ENCODE measurements at places on chromosomes 5 and 9. TPM values are rescaled to one million over a fixed set of nuclear protein-coding genes. Genes with fewer than 3 reads are reported as not detected.

- no peak for DNase-seq
These were observed 39.2 kb upstream of the PCA3 start for GRCh38 chr9:76725011-76725546.

DNA sequence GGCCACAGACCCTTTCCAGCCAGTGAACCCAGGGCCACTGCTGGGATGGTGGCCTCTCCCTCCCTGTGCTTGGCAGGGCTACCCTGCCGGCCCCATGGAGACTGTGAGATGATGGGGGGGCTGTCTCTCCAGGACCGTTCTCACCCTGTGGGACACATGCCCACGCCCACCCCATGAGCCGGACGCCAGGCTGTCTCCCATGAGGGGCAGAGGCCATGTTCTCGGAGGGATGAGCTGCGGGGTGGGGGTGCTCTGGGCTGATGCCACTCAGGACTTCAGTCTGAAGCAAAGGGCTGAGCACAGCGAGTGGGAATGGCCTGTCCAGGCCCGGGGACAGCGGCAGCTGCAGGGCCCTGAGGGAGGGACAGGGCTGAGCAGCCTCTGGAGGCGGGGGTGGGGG, 88.9 kb downstream of the KCNT1 start:
- no peak for DNase-seq

- DNase-seq: no peak
These were observed 250.5 kb downstream of the DENND1A start for GRCh38 chr9:123679330-123679987.

DNA sequence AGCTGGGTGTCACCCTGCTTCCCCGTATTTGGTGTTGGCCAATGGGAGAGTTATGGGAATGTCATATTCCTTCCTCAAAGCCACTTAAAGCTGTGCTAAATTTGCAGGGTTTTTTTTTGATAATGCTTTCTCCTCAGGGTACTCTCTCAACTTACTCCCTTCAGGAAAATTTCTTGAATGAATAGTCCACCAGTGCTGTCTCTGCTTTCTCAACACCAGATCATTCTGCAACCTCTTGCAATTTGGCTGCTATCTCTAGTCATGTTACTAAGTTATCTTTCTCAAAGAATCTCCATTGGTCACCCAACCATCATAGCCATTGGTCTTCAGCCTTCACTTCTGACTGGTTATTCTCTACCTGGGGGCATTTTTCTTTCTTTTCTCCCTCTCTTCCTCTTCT, 13.4 kb upstream of the TNFAIP8 start:
- no peak for DNase-seq

GRCh38 chr5:36948041-36948440, 71.5 kb downstream of the NIPBL start:
- DNase-seq: no peak

ABLIM3 gene
- polyA plus RNA-seq: 14.4 TPM

WASHC1 gene
- polyA plus RNA-seq: 24.5 TPM

DNA sequence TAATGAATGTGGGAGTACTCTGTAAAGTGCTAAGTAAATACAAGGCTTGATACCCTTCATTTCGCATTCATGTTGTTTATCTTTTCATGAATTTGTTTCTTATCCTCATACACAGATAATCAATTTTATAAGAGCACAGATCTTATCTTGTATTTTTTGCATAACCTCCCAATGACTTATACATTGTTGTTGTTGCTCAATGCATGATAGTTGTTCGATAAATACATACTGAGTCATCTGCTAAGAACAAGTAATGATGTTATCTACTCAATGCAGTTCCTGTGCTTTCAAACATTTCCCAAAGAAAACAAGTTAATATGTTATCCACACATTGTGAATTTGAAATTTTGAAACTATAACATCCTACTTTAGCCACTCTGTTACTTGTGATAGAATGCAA, 60.7 kb downstream of the TAF11L14 start:
- DNase-seq: no peak

- DNase-seq: no peak
These were observed 167.3 kb downstream of the MUSK start for GRCh38 chr9:110835859-110836271.

- DNase-seq: no peak
These were observed 60.8 kb downstream of the PDE4D start for GRCh38 chr5:59832577-59833301.

GRCh38 chr5:111255169-111255568, 31.0 kb downstream of the CAMK4 start:
- no peak for DNase-seq

SPINK6 gene
- polyA plus RNA-seq: not detected

DNA sequence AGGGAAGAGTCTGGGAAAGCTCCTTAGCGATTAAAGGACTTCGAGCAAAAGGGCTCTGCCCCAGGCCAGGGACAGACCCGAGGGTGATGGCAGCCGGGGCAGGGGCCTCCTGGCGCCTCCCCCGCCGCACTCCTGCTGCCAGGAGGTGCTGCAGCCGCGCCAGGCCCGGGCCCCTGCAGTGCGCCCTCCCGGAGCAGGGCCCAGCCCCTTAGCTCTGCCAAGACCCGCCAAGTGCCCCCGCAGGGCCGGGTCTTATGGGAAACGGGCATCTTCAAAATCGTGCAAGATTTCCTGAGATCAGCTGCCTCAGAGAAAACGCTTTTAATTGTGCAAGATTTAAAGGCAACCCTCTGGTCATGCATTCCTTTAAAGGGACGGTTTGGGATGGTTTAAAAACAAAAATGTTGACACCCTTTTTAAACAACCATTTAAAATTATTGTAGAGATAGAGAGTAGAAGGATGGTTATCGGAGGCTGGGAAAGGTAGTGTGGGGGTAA, 52.4 kb downstream of the CDC14B start:
- DNase-seq: no peak

- DNase-seq: no peak
These were observed 93.3 kb downstream of the LIFR start for GRCh38 chr5:38462976-38463633.

DNA sequence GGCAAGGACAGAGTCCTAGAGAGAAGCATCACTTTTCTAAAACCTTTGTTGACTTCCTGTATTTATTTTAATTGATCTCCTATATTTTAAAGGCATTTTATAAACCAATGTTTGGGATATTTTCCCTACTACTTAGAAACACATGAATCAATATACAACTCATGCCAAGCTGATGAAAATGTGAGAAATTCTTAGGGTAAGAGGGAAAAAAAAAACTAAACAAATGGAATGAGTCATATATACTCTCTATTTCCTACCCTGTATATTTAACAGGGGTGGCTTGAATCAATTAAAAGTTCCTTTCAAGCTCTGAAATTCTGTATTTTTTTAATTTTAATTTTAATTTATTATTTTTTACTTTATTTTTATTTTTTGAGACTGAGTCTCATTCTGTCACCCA, 19.6 kb downstream of the BAAT start:
- DNase-seq: no peak

- DNase-seq: no peak
These were observed 43.6 kb upstream of the FBXW11 start for GRCh38 chr5:172050080-172050479.

DNA sequence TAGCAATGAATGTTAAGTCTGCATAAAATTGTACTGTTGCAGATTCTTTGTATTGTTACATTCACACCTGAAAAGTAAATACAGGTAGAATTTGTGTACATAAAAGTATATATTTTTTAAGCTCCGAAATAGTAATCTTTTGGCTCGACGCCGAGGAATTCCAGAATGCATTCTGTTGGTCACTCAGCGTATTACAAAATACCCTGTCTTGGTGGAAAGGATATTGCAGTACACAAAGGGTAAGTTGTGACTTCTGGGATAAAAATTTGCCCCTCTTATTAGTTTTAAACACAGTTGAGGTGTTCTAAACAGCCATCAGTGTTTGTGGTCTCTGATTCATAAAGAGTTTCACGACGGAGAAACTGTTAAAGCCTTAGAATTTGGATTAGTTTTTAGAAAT, 257.6 kb downstream of the ARHGEF28 start:
- DNase-seq: no peak

PDE6A gene
- polyA plus RNA-seq: 0.01 TPM

- DNase-seq: no peak
These were observed 287.8 kb upstream of the RASA1 start for GRCh38 chr5:86979811-86980411.

DNA sequence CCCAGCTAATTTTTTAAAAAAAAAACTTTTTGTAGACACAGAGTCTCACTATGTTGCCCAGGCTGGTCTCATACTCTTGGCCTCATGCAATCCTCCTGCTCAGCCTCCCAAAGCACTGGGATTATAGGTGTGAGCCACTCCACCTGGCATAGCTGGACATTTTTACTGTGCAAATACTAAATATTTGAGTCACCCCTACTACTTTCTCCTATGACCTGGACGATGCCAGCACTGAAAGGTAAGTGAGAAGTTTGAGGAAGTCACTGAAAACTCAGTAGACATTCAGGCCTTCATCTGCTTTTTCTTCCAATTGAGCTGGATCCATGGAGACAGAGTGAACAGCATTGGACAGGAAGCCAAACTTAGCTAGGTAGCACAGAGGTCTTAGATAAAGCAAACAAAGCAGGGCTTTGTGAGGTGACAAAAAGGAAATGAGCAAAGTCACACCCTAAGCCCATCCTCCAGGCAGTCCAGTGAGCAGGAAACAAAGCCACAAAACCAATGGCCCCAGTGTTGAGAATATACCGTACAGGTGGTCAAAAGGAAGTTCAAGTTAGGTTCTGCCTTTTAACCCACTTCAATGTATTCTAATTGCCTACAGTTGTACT, 192.6 kb upstream of the RASA1 start:
- DNase-seq: no peak

DNA sequence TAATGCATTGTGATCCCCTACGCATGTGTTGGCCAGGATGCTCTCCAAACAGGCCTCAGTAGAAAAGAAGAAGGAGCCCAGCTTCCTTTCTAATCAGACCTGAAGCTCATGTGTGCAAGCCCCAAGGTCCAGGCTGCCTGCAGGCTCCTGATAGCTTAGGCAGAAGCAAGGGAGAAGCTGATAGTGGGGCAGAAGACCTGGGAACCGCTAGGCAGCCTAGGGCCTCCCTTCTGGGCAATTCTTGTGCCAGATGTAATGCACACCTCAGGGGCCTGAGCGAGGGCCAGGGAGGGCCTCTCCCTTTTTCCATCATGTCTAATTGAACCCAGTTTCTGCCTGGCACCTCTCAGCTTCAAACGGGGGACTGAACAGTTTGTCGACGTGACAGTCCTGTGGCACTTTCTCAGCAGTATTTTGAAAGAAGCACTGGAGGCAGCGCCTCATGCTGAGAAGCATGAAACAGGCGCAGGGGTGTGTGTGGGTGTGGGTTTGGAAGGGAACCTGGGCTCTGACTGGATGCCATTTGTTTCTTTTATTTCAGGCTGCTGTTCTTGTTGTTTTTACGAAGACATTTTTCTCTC, 212.8 kb downstream of the PIK3R1 start:
- no peak for DNase-seq

- no peak for DNase-seq
These were observed 15.1 kb downstream of the CARTPT start for GRCh38 chr5:71734141-71734540.

GRCh38 chr9:101139082-101139481, 110.6 kb downstream of the PLPPR1 start:
- no peak for DNase-seq

- DNase-seq: no peak
These were observed 186.0 kb downstream of the PAX5 start for GRCh38 chr9:36847781-36848673.

SLC45A2 gene
- polyA plus RNA-seq: not detected

DNA sequence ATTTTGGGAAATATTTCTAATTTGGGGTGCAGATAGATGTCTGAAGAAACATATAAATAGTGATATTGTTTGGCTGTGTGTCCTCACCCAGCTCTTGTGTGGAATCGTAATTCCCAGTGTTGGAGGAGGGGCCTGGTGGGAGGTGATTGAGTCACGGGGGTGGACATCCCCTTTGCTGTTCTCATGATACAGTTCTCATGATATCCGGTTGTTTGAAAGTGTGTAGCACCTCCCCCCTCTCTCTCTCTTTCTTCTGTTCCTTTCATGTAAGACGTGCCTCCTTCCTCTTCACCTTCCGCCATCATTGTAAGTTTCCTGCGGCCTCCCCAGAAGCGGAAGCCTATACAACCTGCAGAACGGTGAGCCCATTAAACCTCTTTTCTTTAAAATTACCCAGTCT, 11.4 kb upstream of the ADAMTS16 start:
- DNase-seq: no peak

THBS4 gene
- 2.8 TPM for polyA plus RNA-seq

SH3TC2 gene
- 0.99 TPM for polyA plus RNA-seq

CKMT2 gene
- 8.4 TPM for polyA plus RNA-seq

- DNase-seq: no peak
These were observed 81.5 kb downstream of the GALNT10 start for GRCh38 chr5:154271936-154272514.

DNA sequence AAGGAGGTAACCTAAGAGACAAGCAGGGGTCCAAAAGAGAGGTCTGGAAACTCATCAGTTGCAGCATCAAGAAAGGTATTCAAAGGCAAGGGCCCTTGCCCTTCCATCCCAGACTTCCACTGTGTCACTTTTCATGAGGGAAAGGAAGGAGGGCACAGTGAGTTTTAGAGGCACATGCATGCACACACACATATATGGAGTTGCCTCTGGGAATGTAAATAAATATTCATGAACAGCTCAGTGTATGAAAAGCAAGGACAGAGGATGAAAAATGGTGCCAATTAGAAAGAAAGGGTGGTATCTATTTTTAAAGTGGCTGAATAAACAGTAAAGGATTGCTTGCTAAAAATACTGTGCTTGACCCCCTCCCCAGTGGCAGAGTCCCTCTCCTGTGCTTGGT, 105.3 kb upstream of the LRRTM2 start:
- DNase-seq: no peak

GRCh38 chr9:89000371-89000781, 9.1 kb downstream of the S1PR3 start:
- no peak for DNase-seq

GRCh38 chr5:109563739-109564138, 126.0 kb upstream of the MAN2A1 start:
- DNase-seq: no peak

NELFB gene
- polyA plus RNA-seq: 64.2 TPM

- no peak for DNase-seq
These were observed 117.8 kb downstream of the ZNF354C start for GRCh38 chr5:179177711-179178575.

GRCh38 chr5:97820138-97820537, 637.1 kb upstream of the RIOK2 start:
- no peak for DNase-seq

DMRT3 gene
- polyA plus RNA-seq: 0.09 TPM

- no peak for DNase-seq
These were observed 9.9 kb upstream of the ANGPTL2 start for GRCh38 chr9:127132375-127132774.

GRCh38 chr5:131814990-131815389, 18.2 kb upstream of the FNIP1 start:
- no peak for DNase-seq

CTXN3 gene
- 0.06 TPM for polyA plus RNA-seq

DNA sequence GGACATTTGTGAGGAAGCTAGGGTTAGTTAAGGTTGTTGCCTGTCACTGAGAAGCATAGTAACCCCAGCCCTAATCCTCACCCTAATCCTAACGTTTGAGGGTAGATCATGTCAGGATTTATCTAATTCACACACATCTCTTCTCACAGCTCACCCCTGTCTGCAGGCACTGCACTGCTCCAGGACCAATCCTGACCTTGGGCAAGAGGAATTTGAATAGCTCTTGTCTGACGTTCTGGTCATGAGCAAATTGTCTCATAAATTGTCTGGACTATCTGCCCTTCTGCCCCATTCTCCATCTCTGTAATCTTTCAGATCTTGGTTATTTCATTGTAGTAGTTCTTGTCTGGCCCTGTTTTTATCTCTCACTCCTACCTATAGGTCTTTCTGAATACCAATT, 18.7 kb downstream of the CRHBP start:
- DNase-seq: no peak

All from urinary bladder (tissue), 4 donors.